Cardiac septum (tissue), 1 donor: ENCODE measurements at places on chromosomes 5 and 9.

DNA sequence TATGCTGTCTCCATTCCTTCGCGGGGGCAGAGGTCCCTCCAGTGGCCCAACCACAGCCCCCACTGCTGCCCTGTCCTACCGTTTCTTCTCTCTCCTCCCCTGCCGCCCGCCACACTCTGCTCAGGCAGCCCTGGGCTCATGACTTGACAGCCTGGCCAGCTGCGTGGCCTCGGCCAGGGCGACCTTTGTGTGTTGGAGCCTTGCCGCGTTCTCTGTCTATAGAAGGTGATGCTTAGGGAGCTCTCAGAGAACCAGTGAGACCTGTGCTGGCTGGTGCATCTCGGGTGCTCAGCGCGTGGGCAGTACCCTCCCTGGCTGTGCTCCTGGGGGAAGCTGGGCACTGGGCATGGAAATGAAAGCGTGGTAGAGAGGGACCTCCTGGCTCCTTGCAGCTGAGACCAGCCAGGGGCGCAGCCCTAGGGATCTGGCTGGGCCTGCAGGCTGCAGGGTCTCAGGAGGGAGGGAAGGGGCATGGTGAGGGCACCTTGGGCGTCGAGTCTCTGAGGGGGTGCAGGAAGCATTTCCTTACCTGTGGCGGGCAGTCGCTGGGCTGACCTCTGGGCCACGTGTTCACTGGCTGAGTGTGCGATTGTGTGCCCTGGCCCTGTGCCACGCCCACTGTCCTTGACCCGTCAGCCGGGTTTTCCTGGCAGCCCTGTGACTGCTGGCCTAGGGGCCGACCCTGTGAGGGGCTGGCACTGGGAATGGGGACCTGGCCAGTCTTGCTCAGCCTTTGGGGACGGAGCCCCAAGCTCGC lies 50.3 kb downstream of the RXRA start:
- no peak for DNase-seq

GRCh38 chr5:96530901-96531300 lies 97.9 kb upstream of the PCSK1 start:
- DNase-seq: no peak

- no peak for DNase-seq
Observed at GRCh38 chr5:112491257-112491656, 72.2 kb upstream of the EPB41L4A start.

DNA sequence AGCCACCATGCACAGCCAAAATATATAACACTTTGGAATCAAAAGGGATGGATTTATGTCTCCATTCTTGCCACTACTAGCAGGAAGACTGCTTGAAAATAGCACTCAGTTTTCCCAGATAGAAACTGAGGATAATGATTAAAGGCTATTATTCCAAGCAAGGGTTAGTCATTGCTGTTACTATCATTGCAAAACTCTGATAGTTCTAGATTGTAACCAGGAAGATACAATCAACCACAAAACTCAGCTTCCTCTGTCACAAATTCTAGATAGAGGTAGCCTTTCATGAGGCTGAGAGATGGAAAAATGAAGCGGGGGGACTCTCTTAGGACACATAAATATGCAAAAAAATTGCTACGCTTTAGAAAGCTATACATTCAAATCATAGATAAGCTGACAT lies 3.1 kb downstream of the ANXA1 start:
- DNase-seq: no peak

- no peak for DNase-seq
Observed at GRCh38 chr9:85528607-85529006, 213.1 kb downstream of the AGTPBP1 start.

DNA sequence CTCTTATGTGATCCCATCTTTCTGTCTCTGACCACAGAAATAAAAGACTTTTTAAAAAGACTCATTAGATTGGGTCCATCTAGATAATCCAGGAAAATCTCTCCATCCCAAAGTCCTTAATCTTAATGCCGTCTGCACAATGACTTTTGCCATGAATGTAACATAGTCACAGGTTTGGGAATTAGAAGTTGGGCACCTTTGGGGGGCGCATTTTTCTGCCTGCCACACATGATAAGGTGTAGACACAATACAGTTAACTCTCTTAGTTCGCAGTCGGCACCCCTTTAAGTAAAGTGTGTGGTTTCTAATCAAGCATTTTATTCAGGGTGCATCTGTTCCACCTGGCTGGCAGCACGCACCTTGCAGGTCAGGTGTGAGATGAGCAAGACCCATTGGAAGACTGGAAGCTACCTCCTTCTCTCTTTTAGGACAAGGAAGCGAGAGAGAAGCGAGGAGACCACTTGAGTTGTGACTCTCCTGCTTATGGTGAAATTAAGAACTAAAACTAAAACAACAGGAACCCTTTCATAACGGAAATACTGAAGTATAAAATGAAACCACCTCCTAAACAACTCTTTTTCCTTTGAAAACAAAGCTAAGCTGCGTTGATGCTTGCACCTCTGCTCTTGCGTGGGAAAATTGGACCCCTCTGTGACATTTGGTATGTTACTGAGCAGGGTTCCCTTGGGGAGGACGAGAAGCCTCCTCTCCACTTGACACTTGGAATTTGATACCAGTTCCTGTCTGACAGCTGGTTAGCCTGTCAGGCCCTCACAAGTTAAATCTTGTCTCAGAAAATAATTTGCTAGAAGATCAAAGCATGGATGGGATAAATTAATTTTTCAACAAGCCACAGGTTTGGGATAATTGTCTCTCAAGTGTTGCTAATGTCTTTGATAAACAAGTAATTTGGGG lies 304.6 kb upstream of the DMRT1 start:
- no peak for DNase-seq

- no peak for DNase-seq
Observed at GRCh38 chr5:98934546-98934945, 5.7 kb upstream of the CHD1 start.

GRCh38 chr9:92279302-92279701 lies 14.2 kb downstream of the IARS1 start:
- DNase-seq: no peak

- no peak for DNase-seq
Observed at GRCh38 chr9:133677126-133678010, 41.2 kb downstream of the DBH start.

DNA sequence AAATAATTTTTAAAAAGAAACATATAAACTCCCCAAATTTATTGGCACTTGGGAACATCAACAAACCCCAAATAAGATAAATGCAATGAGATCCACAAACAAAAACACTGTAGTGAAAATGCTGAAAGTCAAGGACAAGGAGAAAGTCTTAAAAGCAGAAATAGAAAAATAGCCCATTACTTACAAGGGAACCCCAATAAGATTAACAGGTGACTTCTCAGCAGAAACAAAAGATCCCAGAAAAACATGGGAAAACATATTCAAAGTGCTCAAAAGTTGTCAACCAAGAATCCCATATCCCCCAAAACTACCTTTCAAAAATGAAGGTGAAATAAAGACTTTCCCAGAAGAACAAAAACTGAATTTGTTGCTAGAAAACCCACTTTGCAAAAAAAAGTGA lies 40.0 kb downstream of the FANCC start:
- DNase-seq: no peak

- no peak for DNase-seq
Observed at GRCh38 chr5:16497546-16497945, 31.9 kb upstream of the ZNF622 start.

- DNase-seq: no peak
Observed at GRCh38 chr9:38253200-38253599, 139.3 kb upstream of the ALDH1B1 start.

GRCh38 chr5:132389585-132390286 lies 20.2 kb downstream of the SLC22A5 start:
- DNase-seq: no peak

- DNase-seq: no peak
Observed at GRCh38 chr9:115024925-115025535, 92.9 kb downstream of the TNC start.

DNA sequence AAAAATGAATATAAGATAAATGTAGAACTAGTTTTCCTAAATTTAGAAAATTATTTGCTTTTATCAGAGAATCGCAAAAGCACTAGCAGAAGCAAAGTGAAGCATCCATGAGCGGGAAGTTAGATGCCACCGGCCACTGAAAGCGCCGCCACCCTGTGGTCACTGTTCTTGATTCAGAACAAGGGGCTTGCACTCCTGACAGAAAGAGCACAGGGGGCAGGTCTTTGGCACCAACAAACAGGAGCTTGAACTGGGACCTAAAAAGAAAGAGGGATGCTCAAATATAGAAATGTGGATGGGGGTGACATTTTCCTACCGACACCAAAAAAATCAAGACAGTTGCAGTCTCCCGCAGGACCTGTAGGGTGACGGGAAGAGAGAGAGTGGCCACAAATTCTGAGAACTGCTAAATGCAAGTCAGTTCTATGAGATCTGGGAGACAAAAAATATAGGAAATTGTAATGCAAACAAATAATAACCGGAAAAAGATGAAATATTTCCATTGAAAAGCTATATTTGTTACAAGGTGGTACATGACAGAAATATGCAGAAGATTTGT lies 144.3 kb downstream of the CDH12 start:
- no peak for DNase-seq

DNA sequence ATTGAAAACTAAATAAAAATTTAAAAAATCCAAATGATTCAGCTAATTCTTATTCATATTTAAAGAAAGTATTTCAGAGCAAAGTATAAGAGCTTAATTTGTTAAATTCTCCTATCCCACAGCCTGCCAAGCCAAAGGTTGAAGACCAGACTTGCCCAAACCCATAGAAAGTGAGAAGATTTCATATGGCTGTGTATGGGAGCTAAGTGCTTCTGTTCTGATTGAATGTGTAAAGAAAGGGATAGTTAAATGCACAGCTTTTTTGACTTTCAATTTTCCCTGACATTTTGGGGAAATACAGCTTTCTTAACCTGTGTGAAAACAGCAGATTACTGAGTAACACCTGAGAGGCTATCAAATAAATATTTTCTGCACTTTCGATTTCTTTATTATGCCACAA lies 125.0 kb upstream of the MTAP start:
- DNase-seq: no peak

DNA sequence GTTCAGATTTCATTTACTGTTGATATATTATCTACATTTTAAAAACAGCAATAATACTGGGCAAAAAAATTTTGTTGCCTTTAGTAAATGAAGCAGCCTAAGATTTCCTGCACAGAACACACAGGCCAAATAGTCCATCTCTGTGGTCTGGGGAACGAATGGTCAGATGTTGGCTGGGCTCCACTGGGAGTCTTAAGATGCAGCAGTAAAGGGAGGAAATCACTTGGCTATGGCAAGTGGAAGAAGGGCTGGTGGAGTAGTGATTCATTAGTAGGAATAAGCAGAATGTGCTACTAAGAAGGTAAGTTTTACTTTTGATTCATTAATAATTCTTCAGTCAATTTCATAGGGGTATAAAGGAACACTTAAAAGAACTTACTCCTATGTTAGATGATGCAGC lies 91.1 kb upstream of the ARRDC3 start:
- no peak for DNase-seq

DNA sequence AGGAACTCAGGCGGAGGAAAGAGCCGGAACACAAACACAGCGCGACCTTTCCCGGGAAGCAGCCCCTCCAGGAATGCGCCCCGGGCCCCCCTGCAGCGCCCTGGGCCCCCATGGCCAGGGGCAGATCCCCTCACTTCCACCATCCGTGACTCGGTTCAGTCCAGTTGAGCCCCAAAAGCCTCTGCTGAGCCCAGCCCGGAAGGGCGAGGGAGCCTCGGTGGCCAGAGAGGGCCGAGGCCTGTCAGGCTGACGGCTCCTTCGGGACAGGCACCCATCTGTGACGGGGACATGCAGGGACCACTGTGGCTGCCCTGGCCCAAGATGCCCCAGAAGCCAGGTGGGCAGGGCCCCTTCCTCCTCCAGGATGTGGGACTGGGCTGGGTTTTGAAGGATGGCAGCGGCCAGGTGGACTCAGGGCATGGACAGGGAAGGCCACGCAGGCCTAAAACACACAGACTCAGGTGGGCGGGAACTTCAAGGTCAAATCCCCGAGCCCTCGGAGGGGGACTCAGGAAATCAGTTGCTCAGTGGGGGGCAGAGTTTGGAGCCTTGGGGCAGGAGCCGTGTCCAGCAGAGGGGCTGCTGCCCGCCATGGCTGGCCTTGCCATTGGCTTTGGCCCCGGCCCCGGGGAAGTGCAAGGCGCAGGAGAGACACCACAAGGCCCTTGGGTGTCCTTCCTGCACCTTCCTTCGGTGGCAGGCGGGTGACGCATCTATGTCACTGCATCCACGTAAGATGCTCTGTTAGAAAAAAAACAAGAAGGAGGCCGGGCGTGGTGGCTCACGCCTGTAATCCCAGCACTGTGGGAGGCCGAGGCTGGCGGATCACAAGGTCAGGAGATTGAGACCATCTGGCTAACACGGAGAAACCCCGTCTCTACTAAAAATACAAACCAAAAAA lies 29.7 kb upstream of the ABO start:
- no peak for DNase-seq

DNA sequence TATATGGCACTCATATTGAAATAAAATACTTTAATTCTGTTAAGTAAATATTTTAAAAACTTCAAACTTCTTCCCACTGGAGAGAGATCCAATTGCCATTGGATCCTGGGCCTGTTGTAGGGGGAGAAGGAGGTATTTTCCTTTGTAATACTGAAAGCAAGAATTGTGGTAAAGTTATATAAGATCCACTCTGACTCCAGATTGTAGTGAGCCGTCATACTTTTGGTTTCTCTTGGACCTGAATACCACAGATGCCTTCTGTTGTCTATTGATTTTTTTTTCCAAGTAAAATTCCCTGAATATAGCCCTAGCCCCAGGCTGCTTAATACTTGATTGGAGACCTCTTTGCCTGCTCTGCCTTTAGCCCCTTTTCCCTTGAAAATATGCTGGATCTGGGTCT lies 86.9 kb downstream of the ATG10 start:
- no peak for DNase-seq

- DNase-seq: no peak
Observed at GRCh38 chr5:140213370-140213983, 38.5 kb downstream of the CYSTM1 start.

DNA sequence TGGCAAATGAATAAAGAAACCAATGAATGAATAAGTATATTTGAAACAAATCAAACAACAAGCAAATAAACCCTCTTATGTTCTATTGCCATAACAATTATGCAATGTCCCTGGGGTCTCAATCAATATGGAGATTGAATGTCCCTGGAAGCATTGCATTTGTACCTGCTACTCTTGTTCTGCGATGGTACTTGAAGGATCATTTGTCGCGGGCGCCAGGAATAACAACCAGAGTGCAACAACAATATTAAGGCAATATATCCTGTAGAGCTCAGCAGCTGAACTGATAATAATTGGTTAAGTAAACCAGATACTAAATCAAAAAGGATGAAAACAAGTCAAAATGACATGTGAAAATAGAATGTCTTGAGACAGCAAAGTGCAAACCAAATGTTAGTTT lies 1001.9 kb upstream of the NUDT12 start:
- DNase-seq: no peak

GRCh38 chr5:140205952-140206351 lies 31.0 kb downstream of the CYSTM1 start:
- DNase-seq: no peak

GRCh38 chr5:17115855-17116254 lies 101.6 kb upstream of the BASP1 start:
- DNase-seq: no peak

DNA sequence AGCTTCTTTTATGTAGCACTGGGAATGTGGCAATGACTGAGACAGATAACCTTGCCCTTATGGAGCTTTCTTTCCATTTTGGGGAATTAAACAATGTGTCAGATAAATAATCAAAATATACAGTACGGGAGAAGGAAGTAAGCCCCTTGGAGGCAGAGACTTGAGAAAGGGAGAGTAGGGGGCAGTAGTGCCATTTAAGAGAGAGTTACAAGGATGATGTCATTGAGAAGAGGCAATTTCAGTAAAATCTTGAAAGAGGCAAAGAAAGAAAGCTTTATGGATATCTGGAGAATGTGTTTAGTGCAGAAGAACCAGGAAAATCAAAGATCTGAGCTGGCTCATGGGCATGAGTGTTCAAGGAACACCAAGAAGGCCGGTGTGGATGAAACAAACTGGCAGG lies 77.3 kb downstream of the KCTD16 start:
- DNase-seq: no peak
